Left lobe of liver (tissue), 2 donors: ENCODE measurements at places on chromosomes 5 and 9.

GRCh38 chr5:41511241-41511640, 840 bp upstream of the PLCXD3 start:
- DNase-seq = no peak

DNA sequence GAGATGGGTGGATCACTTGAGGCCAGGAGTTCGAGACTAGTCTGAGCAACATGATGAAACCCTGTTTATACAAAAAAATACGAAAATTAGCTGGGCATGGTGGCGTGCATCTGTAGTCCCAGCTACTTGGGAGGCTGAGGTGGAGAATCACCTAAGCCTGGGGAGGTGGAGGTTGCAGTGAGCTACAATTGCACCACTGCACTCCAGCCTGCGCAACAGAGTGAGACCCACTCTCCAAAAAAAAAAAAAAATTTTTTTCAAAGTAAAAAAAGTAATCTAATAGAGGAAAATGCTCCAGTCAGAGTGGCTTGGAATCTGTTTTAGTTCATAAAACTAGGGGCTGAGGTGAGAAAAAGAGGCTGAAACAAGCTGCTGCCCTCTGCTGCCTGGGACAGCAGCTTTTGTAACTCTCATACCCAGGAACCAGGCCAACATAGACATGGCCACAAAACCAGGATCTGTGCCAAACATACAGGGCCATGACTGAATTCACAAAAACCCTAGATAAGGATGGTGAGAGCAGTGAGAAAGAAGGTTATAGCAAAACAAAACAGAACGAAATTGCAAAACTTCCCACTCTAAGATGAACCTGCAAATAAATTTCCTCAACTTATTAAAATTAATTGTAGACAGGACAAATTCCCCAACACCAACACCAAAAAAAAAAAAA, 13.1 kb upstream of the DCAF12 start:
- DNase-seq = peak; percentile 80

DNA sequence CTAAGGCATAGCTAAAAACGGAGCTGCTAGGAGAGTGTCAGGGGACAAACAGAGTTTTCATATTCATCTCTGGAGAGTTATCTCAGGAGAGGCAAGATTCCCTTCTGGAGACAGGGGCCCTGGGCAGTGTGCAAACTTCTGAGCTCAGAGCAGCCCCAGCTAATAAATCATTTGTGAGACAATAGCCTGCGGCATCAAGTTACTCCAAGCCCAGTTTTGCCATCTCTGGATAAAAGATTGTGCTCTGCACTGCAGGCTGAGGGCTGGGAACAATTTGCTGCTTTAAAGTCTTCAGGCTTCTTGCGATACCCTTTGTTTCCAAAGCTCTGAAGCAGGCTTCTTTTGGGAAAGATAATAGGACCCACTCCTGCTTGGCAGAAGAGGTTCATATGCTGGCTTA, 164.3 kb upstream of the BRINP1 start:
- DNase-seq = no peak

GRCh38 chr9:134175291-134175807, 11.0 kb upstream of the RNU6ATAC start:
- peak; percentile 82 for DNase-seq

DNA sequence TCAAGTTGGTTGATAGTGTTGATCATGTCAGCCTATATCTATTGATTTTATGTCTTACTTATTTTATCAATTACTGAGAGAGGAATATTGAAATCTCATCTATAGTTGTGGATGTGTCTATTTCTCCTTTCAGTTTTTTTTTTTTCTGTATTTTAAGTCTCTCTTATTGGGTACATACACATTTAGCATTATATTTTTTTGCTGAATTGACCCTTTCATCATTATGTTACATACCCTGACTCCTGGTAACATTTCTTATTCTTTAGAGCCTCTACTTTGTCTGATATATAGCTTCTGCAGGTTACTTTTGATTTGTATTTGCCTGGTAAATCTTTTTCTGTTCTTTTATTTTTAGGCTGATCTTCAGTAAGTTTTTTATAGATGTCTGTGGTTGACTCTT, 179.5 kb downstream of the GDNF start:
- DNase-seq = no peak

DNA sequence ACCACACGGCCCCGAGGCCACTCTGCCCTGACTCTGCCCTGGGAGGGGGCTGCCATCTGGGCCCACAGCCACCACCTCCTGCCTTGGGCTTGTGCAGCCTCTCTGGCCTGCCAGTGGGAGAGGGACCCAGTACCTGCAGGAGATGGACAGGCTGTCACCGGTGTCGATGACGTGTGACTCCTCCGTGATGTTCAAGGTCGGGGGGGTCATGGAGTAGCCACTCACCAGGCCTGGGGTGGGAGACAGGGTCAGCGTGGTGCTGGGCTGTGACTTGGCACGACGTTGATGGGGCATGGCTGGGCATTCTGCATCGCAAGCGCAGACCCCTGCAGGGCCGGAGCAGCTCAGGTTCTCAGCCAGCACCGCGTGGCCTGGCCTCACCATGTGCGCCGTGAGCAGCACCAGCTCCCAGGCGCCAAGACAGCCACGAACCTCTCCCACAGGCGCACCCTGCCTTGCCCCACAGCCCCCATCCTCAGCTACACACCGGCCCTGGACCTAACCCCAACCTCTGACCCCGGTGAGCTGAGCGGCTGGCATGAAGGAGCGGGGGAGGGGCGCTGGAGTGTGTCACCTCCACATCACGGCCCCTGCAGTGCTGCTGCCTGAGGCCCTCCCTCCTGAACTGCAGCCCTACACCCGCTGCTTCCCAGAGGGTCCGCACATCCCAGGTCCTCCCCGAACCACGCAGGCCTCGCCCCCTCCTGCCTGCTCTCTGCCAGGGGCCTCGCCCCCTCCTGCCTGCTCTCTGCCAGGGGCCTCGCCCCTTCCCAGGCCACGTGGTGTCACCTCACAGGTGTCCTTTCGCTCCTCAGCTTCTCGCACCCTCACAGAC, 17.6 kb downstream of the FLT4 start:
- no peak for DNase-seq

- no peak for DNase-seq
Measured at GRCh38 chr5:82119889-82120288, 148.1 kb downstream of the ATG10 start.

- DNase-seq = no peak
Measured at GRCh38 chr9:28456861-28457260, 883.6 kb upstream of the C9orf72 start.

DNA sequence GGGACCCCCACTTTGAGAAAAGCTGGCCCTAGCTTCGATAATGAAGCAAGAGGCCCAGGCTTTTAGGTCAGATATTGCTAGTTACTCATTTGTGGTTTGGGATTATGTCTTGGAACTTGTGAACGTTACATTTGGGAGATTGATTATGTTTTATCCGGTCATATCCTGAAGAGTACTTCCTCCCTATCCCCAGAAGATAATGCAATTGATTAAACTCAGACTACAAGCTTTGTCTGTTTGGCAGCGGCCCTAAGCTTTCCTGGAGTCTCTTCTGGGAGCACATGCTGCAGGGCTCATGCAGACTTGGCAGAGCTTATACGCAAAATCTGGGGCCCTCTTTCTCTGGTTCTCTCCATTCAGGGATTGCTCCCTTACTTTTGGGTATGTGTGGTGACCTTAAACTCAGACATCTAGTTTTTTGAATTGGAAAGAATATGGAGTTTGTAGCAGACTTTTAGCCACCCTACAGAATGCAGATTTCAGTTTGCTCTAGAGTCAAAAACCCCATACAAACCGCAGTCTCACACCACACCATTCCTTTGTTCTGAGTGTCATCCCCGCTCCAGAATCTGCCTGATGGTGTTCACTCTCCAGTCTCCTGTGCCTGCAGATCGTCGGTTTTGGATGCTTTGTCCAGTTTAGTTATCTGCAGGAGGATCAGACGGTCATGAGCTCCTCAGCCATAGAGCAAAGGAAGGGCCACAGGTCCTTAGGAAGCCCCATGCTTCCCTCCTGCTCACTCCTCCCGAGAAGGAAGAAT, 449.5 kb upstream of the TRPC7 start:
- no peak for DNase-seq

DNA sequence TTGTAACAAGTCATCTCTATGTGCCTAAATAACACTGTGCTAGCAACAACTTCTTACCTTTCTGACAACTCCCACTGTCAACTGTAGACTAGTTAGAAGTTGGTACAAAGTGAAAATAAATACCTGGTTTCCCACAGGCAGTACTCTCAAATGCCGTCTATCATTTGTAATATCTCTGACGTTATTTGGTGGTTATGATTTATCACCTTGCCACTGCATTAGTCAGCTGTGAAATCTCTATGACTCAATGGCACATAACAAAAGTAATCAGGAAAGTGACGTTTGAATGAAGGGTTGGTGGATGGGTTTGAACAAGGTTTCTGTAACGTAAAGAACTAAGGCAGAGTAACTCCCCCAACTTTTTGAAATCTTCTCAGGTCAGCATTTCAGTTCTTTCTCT, 592.3 kb downstream of the MAT2B start:
- no peak for DNase-seq

DNA sequence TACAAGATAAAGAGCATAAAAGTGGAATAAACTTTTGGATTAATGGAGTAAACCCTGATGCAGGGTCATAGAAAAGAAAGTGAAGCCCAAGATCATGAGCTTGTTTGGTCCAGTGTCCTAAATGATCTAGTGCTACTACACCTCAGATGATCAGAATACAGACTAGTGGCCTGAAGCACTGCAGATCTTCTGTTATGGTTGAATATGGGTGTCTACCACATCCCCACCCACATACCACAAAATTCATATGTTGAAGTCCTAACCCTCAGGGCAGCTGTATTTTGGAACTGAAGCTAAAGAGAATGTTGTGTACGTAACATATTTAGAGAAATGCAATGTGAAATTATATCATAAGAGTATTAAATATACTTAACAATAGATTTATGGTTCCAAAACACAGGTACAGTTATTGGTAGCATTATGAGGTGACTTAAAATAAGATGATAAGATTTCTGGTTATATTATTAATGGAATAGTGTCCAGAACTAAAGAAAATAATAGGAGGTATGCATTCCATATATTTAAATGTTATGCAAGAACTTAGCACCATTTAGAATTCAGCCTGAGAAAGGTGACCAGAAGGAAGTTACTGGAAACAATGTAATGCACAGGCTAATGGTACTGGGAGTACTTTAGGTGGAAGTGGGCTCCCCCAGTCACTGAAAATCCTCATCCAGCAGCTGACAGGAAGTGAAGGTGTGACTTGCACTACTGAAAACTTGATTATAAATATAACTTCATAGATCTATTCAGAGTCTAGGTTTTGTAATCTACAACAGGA, 1155.1 kb downstream of the TAF11L14 start:
- DNase-seq = no peak

- no peak for DNase-seq
Measured at GRCh38 chr9:83154087-83154736, 91.3 kb upstream of the RASEF start.

GRCh38 chr5:136396886-136397285, 31.5 kb upstream of the TRPC7 start:
- DNase-seq = no peak

GRCh38 chr5:154078272-154078671, 39.5 kb downstream of the MFAP3 start:
- DNase-seq = no peak
